Hepatic stellate cell (primary cell): ENCODE measurements at places on chromosomes 1 and 21.
A peak's percentile ranks its signal among the peaks of the same experiment; 100 is the strongest.

- DNase-seq = no peak
Observed at GRCh38 chr1:217134857-217135568, 411.8 kb upstream of the ESRRG start.

- DNase-seq = peak; percentile 69
Observed at GRCh38 chr1:154730259-154730658, 122.3 kb upstream of the ADAR start.

GRCh38 chr1:20476265-20477038, 9.6 kb downstream of the CAMK2N1 start:
- DNase-seq = peak; percentile 32

GRCh38 chr1:243798726-243799125, 51.3 kb downstream of the AKT3 start:
- DNase-seq = peak; percentile 78

DNA sequence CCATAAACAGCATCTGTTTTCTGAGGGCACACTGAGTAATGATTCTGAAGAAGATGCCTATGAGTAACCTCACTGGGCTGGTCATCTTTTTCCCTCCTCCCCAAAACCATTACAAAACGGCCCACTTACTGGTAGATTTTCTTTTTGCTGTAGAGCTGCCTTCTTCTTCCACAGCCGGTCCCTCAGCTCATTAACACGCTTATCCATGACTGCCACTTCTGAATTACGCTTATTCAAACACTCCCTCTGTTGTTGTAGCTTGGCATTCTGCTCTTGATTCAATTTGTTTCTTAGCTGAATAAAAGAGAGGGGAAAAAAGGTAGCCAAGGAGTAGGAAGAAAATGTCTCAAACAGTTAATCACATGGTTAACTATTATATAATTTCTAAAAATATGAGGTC, 43.1 kb downstream of the TP53BP2 start:
- DNase-seq = no peak

GRCh38 chr1:4176841-4177240, 276.8 kb upstream of the C1orf174 start:
- DNase-seq = no peak

GRCh38 chr1:119440721-119441307, 25.9 kb downstream of the HSD3B2 start:
- DNase-seq = no peak

GRCh38 chr1:173287785-173288184, 80.7 kb upstream of the TNFSF4 start:
- DNase-seq = no peak

DNA sequence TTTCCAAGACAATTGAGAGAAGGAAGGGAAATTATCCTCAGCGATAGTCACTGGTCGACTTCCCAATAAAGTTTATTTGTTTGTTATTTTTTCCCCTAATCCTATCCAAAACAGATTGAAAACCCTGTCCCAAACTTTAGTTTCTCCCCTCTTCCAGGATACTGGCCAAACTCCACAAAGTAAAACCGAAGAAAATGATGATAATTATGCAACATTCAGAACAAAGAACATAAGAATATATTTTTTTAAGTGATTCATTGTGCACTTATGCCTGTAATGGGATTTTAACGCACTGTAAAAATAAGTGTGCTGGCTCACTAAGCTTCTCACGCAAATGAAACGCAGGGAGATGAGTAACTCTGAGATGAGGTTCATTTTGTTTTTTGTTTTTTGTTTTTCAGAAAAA, 6.0 kb downstream of the GLIS1 start:
- peak; percentile 74 for DNase-seq

DNA sequence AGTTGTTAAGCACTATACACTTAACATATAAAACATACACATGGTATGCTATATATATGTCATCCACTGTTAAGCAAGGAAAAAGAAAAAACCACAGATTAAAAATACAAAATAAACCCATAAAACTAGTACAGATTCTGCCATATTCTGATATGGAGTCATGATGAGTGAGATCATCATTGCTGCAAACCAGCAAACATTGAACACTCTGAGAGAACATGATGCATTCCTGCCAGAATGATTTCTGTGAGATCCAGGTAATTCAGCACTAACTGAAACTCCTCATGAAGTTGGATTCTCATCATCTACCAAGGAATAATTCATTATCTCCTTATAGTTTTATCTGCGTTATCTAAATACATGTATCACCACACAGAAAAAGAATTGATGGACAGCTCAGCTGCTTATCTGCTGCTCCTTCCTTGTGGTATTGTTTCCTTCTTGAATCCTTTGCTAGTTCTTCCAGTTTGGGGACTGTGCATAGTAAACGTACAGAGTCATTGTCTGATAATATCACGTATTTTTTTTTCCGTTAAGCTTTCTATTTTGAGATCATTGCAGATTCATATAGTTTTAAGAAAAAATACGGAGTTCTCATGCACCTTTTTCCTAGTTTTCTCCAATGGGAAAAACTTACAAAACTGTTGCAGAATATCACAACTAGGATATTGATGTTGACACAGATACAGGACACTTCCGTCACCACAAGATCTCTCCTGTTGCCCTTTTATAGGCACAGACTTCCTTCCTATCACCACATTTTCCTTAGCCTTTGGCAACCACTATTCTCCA, 9.3 kb downstream of the RAB4A start:
- DNase-seq = no peak

DNA sequence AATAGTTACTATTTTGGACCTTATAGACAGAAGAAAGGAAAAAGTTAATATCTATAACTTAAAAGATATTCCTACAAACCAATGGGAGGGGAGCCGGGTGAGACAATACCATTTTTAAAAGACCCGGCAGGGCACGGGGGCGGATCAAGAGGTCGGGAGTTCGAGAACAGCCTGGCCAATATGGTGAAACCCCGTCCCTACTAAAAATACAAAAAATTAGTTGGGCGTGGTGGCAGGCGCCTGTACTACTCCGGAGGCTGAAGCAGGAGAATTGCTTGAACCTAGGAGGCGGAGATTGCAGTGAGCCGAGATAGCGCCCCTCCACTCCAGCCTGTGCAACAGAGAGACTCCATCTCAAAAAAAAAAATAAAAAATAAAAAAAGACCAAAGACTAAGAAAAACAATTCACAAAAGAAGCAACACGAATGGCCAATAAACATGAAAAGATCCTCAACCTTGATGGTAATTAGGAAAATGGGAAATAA, 1.2 kb upstream of the PSMB2 start:
- DNase-seq = no peak

GRCh38 chr1:60224523-60224922, 151.0 kb upstream of the C1orf87 start:
- DNase-seq = no peak

GRCh38 chr1:64363111-64363510, 106.8 kb upstream of the CACHD1 start:
- no peak for DNase-seq

- DNase-seq = no peak
Observed at GRCh38 chr1:4127592-4128140, 227.6 kb upstream of the C1orf174 start.
